ENCODE measurements at places on chromosomes 16 and 17.

- DNase-seq = peak; percentile 24
These were observed 11.8 kb downstream of the HID1 start for GRCh38 chr17:74960570-74961342.

DNA sequence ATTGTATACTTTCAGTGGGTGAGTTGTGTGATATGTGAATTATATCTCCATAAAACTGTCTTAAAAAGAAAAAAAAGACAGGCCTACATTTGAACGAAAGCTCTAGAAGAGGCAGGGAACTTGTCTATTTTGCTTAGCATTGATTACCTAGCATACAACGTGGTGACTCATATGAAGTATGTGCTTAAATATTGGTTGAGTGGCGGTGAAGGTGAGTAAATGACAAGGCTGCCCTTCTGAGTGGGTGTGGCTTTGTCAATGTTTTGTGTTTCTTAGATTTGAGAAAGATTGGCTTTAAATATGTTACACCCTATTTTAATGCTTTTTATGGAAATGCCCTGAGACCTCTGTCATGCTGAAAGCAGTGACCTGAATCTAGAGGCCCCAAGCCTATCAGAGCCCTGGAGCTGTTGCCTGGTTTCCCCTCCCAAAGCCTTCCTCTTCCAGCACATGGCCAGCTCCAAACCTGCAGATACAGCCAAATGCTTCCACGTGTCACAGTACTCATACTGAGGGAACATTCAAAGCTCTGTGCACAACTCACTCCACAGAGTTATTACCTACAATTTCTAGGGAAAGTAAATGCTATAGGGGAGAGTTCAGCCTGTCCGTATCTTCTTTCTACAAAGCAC is 260.0 kb downstream of the PHKB start:
- no peak for DNase-seq

GRCh38 chr16:81642943-81643342 is 136.1 kb upstream of the PLCG2 start:
- DNase-seq = no peak

DNA sequence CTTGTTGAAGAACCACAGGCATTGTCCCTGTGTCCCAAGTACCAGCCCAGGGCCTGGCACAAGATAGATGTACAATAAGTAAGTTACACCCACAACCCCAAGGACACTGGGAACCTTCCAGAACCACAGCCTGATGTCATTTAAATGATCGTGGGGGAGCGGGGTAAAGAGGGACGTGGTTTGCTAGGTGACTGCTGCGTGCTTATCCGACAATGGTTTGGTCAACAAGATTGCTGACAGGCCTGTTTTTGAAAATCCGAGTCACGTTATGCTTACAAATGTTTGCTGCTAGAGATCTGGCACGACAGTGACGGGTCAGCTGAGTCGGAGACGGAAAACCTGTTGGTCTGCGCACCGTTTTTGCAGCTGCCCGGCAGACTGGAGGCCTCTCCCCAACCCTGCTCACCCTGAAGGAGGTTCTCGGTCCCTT is 22.8 kb downstream of the COTL1 start:
- DNase-seq = no peak

- no peak for DNase-seq
These were observed 66.5 kb upstream of the CDH5 start for GRCh38 chr16:66300037-66300436.

GRCh38 chr16:169014-169413 is 3.2 kb downstream of the HBM start:
- no peak for DNase-seq

GRCh38 chr16:88685156-88686061 is 898 bp downstream of the SNAI3 start:
- DNase-seq = peak; percentile 30

DNA sequence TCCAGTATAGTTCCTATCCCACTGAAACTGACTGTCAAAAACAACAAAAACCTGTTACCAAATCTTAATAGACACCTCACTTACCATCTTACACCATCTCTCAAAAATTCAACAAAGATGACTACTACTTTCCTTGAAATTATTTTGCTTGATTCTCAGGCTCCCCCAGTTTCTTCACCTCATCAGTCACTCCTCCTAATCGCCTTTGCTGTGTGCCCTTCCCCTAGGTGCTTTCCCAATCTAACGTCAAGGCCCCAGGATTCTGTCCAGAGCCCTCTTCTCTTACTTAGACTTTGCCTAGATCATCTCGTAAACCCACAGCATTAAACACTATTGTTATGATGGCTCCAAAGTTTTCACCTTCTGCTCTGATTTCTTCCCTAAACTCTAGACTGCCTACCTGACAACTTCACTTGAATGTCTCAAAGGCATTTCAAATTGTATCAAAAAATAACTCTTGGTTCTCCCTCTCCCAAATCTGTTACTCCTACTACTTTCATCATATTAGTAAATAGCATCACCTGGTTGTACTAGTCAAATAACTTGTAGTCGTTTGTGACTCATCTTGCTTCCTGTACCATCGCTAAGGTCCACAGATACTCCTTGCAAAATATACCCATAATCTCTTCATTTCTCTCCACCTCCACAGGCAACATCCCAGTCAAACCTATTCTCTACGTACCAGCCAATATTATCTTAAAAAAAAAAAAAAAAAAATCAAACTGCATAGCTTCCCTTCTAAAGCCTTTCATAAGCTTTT is 18.0 kb downstream of the C16orf87 start:
- DNase-seq = no peak

GRCh38 chr16:52437277-52437670 is 109.7 kb downstream of the TOX3 start:
- DNase-seq = no peak

DNA sequence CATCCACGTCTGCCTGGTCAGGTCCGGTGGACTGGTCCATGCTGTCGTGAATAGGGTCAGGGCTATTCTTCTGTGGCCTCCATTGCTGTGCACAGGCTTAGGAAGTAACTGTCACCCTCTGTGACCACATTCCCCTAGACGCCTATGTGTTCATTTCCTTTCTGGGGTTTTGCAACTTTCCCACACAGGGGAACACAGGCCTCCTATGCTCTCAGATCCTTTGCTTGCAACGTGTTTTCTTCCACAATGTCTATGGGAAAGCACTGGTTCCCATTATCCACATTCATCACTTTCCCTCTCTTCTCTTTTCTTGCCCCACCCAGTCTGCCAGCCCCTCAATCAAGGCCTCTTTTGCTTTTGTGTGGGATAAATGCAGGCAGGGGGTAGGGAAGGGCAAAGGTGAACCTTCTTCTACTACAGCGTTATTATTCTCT is 43.2 kb upstream of the DNAJA2 start:
- no peak for DNase-seq

DNA sequence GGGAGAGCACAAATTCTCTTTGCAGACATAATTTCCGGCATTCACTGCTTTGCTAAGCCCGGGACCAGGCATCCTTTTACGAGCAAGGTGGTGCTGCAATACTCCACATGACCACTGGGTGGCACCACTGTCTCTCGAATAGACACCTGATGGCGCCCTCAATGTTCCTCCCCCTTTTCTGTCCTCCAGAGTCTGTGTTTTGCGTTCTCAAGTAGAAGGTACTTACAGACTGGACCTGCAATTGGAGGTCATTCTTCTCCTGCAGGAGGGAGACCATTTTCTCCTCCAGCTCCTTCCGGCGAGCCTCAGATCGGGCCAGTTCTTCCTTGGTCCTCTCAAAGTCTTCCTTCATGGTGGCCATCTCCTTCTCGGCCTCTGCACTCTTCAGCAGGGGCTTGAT is 45.2 kb downstream of the MYH13 start:
- DNase-seq = peak; percentile 10

- DNase-seq = no peak
These were observed 61.0 kb downstream of the TNRC6C start for GRCh38 chr17:78019367-78019975.

DNA sequence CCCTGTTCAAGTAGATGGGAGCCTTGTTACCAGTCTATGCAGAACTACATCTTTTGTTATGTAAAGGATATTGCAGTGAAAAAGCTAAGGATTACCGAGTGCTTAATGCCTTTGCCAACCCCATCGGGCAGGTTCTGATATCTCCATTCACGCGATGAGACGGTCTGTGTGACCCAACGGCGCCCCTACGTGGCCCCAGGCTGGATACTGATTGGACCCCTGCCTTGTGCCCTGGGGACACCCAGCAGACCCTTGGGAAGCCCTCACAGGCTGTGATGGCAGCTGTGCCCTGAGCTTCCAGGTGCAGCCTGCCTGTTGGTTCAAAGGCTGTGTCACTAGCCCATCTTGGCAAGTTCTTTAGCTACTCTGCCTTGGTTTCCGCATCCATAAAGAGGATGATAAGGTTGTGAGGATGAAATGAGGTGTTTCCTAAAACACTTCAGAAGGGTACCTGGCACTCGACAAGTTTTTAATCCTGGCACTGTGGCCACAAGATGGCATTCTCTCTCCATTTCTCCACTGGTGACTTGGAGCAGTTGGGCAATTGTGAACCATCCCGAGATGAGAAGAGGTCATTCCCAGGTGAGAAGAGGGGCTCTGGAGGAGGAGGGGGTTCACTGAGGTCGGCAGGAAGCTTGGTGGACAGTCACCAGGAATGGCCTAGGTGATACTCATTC is 33.6 kb downstream of the HAPSTR1 start:
- no peak for DNase-seq

- no peak for DNase-seq
These were observed 71.8 kb downstream of the ZNF18 start for GRCh38 chr17:11925262-11926021.

DNA sequence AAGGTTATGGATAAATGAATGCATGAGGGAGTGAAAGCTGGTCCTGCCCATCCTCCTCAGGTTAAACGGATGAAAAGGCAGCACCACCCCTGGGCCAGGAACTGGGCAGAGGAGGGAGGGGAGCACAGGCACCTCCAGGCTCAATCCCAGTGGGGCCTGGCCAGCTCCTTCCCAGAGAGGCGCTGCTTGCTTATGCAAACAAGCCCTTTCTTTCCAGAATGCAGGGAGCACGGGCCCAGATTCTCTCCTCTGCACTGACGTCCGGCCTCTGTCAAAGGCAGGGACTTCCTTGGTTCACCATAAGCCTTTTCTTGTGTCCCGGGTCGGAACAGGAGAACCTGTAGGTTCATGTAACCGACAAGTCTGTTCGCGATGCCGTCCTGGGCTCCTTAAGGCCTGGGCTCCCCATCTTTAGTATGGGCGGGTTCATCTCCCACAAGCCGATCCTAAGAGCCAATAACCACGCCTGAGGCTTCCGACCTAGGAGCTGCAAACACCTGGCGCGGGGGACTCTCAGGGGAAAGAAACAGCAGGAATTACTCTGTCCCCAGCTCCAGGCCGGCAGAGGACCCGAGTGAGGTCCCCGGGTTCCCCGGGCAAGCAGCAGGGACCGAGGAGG is 16.3 kb downstream of the ENPP7 start:
- no peak for DNase-seq

DNA sequence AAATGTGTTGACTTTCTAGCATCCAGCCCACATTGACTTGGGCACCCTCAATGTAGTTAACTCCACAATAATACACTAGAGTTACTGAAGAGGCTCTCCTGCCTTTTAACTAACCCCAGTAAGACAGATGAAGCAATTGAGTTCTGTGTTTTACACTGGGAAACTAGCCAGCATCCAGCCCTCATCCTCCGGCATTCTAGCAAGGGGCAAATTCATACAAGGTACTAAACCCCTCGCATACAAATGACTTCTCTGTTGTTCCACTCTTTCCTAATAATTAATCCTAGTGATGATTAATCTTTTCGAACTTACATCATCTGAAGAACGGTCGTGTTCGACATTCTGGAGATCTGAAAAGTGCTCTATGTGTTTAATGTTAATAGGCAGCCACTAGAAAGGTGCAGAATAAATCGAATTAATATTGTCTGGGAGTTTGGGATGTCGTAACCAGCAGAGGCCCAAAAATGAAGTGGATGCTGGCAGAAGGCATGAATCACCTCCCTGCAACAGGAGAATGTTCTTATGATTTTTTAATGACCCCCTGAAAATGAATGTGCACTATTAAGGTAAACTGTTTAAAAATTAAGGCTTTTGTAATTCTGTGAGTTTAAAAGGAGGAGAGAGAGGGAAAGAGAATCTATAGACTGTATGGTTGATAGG is 249.4 kb downstream of the SNX29 start:
- DNase-seq = no peak

GRCh38 chr16:67539691-67540635 is 11.3 kb downstream of the RIPOR1 start:
- no peak for DNase-seq

- no peak for DNase-seq
These were observed 473 bp upstream of the IGF2BP1 start for GRCh38 chr17:48996722-48997102.

DNA sequence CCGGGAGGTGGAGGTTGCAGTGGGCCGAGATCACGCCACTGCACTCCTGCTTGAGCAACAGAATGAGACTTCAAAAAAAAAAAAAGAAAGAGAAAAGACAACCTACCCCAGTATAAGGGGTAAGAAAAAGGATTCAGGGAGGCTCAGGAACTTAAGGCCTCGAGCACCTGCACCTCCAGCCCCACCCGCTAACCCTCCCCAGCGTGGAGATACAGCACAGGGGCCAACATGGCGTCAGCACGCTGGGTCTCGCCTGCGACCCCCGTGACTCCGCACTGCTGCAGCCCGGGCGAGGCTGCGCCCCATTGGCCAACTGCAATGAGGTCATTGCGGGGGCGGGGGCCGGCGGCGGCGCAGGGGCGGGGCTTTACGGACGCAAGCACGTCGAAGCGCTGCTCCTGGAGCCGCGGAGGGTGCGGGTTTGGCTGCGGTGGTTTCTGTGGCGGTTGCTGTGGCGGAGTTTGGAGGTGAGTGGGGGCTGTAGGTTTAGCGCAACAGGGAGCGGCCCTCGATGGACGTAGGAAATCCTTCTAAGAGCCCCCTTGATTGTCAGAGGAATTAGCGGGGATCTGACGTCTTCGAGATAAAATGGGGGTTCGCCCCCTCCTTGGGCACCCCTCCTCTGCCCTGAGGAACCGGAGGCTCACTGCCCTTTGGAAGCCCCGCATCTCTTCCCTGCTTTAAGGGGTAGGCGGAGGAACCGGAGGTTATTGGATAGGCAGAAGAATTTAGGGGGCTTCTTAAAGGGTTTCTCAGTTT is at the start of gene ATP6V0A1:
Gene ATP6V0A1, plus strand, starts transcription at position 382 of the 759 bp plus-strand sequence. CDS start 2,017 bp downstream, outside the sequence.
- DNase-seq = peak; percentile 85

- peak; percentile 73 for DNase-seq
These were observed 39.4 kb upstream of the RAI1 start for GRCh38 chr17:17641621-17642409.

- no peak for DNase-seq
These were observed 558.0 kb downstream of the TOX3 start for GRCh38 chr16:51988977-51989376.

GRCh38 chr16:25151996-25152395 is 40.5 kb downstream of the LCMT1 start:
- DNase-seq = no peak
